Substantia nigra (tissue), 51 donors: ENCODE measurements at places on chromosomes 7 and 10.

- no peak for DNase-seq
These were observed 233.4 kb downstream of the ARHGAP12 start for GRCh38 chr10:31694929-31695837.

- DNase-seq: no peak
These were observed 190.4 kb downstream of the CTTNBP2 start for GRCh38 chr7:117682681-117683385.

DNA sequence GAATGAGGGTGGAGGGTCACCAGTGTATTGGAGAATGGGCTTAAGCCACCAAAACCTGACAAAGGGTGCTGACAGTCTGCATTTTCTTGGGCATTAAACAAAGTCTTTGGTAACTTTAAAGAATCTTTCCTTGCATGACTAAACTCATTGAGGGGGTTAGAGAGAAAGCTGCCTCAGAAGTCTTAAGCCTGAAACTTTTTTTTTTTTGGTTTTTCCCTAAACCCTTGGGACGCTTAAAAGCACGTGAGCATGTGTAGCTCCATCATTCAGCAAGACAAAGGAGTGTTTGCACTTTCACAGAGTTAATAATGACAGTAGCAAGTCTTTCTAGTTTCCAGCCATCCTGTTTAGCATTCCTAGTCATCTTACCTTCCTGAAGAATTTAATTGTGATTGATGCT is 110.7 kb downstream of the LRMDA start:
- no peak for DNase-seq

DNA sequence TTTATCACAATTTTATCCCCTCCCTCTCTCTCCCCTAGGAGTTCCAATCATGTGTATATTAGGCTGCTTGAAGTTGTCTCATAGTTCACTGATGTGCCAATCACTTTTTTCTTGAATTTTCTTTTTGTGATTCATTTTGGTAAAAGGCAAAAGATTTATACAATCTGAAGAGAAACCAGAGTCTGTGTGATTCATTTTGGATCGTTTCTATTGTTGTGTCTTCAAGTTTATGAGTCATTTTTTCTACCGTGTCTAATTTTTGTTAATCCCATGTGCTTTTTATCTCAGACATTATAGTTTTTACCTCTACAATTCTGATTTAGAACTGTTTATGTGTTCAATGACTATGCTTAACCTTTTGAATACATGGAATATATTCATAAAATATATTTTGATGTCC is 483.9 kb upstream of the AUTS2 start:
- DNase-seq: no peak

DNA sequence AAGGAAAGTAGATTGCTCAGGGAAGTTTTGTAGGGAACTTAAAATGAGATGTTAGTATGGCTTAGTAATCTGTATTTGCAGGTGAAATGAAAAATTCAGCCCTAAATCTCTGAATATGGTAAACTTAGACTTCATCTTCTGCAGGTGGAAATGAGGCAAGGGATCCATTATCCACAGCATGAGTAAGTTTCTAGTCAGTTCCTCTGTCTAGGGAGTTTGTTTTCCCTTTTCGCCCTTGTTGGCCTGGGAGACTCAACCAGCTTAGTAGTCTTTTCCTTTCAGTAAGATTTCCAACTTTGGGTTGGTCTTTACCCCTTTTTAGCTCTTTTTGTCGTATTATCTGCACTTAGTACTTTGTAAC is 65.6 kb downstream of the ZEB1 start:
- no peak for DNase-seq

DNA sequence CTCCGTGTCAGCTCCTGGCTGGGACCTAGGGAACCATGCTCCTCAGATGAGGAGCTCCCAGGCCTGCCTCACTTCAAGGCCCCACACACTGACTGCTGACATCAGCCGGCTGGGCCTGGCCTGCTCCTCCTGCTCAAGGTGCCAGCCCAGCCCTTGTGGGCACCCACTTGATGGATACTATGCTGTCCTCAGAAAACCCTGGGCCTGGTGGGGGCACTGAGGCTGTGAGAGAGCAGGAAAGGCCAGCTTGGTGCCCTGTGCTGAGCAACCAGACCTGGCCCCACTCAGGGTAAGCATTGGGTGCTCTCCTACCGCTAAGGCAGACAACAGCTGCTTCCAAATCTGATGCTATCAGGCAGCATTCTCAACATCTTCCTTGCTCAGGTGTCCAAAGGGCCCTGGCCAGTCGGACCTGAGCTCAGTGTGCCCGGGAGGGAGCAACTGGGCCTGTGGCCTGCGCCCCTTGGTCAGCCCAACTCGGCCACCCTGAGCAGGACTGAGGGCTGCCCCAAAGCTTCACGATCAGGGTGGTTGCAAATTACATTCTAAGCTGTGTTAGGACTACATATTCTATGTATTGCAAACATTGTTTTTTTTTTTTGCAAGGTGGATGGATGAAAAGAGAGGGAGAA is 21.9 kb upstream of the ANTXRL start:
- DNase-seq: no peak

DNA sequence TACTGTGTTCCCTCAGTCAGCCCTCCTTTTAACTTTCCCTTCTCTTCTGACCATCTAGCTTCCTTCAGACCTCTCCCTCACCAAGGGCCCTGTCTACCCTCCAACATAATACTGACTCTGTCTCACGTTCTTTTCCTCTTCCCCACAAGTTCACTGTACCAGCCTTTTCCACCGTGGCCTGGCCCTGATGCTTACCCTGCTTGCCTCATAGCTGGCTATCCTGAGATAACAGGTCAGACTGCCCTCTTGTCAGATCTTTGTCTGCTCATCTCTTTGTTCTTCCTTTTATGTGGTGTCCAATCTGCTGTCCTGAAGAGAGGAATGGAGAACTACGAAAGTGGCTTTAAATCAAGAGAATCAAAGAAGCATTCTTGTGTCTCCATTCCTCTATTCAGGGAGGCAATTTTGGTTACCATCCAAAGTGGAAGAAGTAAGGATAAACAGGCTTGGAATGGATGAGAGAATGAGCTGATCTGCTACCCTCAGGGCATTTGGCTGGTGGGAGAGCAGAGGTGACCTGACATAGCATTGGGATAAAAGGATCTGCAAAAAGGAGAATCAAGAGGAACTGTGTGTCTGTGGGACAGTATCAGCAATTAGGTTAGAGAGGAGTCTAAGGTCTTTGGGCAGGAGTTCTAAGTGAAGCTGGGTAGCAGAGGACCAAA is 8.1 kb downstream of the BTAF1 start:
- DNase-seq: no peak

- DNase-seq: no peak
These were observed 39.5 kb downstream of the WNT2 start for GRCh38 chr7:117283371-117283770.

DNA sequence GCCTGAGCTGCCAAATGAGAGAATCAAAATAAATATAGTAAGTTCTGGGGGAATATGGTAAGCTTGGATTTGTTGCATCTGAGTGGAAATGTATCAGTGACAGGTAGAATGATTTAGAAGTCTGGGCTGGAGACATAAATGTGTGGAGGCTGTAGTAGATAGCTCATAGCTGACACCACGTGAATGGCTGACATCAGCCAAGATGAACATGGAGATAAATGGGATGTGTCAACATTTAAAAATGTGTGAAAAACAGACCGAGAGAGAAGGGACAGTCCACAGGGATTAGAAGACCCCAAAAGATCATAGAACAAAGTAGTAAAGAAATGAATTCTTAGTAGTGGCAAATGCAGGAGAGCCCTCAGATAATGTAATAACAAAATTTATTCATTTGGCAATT is 40.9 kb downstream of the NAMPT start:
- no peak for DNase-seq

DNA sequence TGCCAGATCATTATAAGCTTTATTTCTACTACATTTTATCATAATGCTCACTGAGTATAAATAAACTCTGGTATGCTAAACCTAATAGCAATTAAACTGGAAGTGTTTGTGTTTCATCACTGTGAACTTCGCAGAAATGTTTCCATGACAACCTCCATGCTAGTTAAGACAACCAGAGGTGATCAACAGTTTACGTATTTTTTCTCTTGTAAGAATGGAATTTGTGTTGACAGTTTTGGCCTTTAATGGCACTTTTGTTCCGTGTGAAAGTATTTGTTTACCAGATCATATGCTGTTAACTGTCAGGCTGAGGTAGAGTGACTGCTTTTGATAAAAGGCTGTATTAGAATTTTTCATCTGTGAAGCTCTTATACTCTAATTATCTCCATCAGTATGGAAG is 212.1 kb upstream of the PPP1R3A start:
- DNase-seq: no peak

DNA sequence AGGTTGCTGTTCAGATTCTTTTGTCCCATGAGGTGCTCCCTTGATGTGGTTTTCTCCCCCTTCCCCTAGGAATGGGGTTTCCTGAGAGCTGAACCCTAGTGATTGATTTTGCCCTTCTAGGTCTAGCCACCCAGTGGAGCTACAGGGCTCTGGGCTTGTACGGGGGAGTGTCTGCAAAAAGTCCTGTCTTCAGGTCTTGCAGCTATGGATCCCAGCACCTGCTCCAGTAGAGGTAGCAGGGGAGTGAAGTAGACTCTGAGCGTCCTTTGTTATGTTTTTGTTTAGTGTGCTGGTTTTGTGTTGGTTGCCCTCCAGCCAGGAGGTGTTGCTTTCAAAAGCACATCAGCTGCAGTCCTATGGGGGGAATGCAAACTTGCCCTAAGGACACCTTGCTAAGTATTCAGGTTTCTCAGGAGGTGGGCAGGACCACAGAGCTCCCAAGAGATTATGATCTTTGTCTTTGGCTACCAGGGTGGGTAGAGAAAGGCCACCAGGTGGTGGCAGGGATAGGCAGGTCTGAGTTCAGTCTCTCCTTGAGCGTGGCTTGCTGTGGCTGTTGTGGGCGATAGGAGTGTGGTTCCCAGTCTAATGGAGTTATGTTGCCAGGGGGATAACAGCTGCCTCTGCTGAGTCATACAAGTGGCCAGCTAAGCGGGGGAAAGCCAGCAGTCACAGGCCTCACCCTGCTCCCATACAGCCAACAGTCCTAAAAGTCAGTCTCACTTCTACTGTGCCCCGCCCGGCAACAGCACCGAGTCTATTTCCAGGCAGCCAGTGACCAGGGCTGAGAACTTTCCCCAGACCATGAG is 92.4 kb upstream of the JCAD start:
- no peak for DNase-seq

- no peak for DNase-seq
These were observed 352.6 kb upstream of the ZMIZ1 start for GRCh38 chr10:78716043-78716660.

GRCh38 chr7:142359694-142360279 is 101.9 kb upstream of the PRSS58 start:
- no peak for DNase-seq

DNA sequence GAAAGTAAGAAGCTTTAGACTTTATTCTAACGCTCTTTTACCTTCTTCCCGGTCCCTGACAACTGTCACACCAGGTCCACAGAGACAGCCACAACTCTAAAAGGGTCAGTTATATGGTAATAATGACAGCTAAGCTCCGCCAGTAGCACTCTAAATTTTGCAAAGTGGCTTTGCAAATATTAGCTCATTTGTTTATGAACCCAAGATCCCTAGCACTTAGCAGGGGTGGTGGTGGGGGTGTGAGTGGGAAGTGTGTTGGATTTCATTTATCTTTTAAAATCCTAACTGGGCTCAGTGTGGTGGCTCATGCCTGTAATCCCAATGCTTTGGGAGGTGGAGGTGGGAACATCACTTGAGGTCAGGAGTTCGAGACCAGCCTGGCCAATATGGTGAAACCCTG is 34.8 kb upstream of the SDK1 start:
- DNase-seq: no peak

GRCh38 chr7:97019710-97020225 is 4.9 kb downstream of the DLX5 start:
- no peak for DNase-seq

DNA sequence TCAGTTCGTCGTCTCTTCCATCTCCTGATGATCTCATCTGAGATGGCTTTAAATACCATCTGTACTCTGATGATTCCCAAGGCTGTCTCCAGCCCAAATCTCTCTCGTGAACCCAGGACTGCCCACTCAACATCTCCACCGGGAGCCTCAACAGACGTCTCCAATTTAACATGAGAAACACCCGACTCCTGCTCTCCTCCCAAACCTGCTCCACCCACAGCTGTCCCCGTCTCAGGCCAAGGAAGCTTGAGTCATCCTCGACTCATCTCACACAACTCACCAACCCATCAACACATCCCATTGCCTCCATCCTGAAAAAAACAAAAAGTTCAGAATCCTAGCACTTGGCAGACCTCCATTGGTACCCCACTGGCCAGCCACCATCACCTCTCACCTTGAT is 29.7 kb upstream of the CALN1 start:
- DNase-seq: no peak

- DNase-seq: no peak
These were observed 79.6 kb upstream of the KAT6B start for GRCh38 chr10:74746813-74747212.

DNA sequence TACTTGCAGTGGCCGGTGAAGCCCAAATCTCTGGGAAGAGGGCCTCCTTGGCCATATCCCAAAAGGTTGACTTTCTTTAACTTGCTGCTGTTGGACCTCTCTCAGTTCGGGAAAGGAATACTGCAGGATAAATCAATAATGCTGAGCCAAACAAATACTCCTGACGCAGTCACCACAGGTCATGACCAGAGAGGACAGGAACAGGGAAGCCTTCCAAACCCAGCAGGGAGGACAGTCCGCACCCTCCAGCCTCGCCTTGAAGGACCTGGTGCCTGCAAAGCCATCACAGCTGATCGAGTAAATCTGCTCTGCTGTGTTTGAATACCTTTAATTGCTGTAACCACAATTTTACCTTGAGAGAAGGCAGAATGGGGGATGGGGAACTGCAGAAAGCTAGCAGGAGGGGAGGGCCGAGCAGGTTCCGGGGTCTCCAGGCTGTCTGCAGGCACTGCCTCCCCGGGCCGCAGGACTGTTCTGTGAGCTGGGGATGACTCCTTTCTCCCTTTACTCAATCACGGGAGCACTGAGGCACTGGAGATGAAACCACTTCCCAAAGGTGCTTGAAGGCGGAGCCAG is 20.8 kb upstream of the INSIG1 start:
- DNase-seq: no peak

DNA sequence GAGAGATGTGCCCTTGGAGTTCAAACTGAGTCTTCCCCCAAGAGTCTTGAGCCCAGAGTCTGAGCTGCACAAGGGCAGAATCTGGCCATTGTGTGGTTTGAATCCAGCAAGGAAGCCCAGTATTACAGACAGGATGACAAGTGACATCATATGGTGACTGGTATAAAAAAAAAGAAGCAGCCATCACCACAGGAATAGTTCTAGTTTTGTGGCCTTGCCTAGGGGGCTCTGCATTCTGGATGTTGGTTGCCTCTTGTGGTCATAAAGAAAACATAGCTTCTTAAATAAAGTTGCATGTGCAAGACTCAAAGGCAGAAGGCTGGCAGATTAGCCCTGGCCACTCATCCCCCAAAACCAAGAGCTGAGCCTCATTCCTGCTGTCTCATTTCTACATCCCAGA is 16.8 kb upstream of the LRRC72 start:
- no peak for DNase-seq
